Hippocampal formation (tissue), 2 donors: ENCODE measurements at places on chromosomes 11 and 22.
A peak's percentile ranks its signal among the peaks of the same experiment; 100 is the strongest.

DNA sequence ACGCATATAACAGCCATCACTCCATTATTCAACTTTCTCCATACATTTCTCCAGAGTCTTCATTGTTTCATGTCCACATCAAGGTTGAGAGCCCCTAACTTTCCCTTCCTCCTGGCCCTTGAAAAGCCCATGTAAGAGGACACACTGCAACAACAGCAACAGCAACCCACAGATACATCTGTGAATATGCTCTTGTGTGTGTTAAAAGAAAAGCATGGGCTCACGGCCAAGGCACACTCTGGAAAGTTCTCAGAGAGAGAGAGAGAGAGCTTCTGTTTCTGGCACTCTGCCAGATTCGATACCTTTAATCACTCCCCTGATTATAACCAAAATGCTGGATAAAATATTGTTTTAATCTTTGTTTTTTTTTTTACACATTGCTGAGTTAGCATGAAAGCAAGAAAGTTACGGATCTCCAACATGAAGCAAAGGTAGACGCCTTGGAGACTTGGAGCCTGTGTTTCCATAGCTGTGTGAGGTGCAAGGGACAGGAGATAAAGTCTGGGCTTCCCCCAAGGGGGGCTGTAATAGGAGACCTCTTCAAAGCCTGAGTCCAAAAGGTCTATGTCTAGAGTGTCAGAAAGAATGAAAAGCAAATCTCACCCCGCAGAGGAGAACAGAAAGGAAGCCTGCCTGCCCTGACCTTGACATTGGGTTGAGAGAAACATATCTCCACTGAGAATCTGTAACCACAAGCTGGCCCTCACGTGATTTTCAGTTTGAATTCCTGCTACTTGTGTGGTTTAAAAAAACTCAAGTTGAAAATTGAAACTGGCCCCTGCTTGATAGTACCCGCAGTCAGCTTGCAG lies 33.7 kb upstream of the MPPED1 start:
- DNase-seq = no peak

GRCh38 chr22:21642584-21643448 lies 714 bp downstream of the SDF2L1 start:
- peak; percentile 14 for DNase-seq

DNA sequence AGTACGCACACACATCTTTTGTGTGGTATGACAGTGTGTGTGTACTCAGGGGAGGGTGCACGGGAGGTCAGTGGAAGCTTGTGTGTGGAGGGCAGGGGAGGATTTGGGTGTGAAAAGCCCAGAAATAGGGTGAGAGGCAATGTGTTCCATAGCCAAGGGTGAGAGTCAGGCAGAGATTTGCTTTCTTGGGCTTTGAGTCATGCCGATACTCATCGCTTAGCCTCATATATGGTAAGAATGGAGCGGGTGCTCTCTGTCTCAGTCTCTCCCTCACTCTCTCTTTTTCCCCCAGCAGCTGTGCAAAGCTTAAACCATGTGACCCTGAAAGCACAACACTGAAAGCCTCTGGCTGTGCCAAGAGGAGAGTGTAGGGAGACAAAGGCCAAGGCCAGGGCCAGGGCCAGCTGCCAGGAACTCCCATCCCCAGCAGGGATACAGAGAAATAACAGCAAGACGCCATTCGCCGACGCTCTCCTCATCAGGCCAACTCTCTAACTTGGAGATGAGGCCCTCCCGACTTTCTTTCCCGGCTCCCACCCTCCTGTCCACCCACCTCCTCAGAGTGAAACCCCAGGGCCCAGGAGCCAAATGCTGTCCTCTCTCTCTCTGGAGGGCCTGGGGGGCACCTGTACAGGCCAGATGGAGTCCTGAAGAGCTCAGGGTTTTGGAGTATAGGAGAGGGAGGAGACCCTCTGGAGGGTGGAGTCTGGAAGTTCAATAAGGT lies 20.3 kb upstream of the MICAL3 start:
- DNase-seq = peak; percentile 91

DNA sequence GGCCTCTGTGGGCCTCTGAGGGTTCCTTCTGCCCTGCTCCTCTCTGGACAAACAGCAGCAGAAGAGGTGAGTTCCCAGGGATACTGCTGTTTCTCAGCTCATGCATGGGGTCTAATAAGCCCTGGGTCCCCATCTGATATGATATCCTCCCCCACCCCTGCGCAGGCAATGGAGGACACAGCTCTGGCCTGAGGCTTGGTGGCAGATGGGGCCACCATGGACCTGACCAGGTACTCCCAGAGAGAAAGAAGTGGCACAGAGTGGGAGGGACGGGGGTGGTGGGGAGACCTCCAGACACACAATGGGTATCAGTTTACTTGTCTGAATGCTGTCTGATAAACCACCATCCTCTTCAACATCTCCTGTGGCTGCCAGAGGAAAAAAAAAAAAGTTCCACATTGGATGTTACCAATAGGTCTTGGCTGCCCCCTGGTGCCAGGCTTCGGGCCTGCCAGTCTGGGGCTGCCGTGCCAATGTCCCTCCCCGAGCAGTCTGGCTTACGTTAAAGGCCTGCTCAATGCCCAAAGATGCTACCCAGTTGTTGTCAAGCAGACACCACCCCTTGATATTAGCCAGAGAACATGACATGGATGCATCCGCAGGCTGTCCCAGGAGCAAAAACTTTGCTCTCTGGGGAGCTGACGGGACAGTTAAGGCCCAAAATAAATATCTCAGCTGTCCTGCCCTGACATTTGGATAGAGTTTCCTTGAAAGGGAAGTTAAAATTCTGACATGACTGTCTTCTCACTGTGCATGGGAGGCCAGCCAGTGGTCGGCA lies 27.9 kb upstream of the ABCC8 start:
- DNase-seq = peak; percentile 78

DNA sequence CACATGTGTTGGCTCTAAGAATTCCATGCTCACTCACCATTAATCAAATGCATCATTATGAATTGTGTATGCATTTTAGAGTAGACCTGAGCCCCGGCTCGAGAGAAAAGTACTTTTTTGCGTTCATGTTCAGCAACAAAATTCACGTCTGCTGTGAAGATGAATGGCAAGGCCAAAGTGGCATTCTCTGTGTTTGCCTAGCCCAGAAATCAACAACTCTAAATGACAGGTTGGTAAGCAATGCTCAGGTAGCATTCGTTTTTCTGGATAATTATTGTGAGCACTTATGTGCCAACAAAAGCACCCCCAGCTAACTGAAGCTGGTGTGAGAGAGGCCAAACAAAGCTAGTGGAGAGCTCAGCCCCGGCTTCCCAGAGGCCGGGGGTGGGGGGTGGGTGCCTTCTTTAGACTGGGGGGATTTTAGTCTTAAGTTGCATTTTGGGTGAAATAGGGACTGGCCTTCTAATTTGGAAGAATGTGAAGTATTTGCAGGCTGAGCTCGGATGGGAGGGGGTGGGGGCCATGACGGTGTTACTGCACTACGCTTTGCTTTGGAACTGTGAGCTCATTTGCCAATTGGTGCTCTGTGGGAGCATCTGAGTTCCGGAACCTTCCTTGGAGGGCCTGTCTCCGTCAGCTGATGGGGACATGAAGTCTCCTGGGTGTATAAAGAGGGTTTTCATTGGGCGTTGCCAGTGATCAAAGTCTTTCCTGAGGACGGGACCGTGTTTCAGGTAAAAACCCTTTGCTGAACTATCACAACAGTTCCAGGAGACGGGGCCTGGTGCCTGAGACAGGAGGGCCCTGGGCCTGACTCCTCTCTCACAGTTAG lies 29.0 kb upstream of the ALX4 start:
- DNase-seq = no peak

GRCh38 chr11:12845163-12845562 lies 164.0 kb upstream of the RASSF10 start:
- DNase-seq = no peak

DNA sequence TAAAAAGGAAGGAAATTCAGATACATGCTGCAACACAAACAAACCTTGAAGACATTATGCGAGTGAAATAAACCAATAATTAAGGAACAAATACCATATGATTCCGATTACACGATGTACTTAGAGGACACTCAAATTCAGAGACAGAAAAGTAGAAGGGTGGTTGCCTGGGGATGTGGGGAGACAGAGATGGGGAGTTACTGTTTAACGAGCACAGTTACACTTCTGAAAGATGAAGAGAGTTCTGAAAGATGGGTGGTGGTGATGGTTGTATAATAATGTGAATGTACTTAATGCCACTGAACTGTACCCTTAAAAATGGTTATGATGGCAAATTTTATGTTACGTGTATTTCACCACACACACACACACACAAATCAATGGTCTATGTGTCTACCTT lies 14.7 kb downstream of the ZBTB44 start:
- DNase-seq = no peak

GRCh38 chr11:3949125-3949524 lies 93.7 kb downstream of the STIM1 start:
- no peak for DNase-seq

DNA sequence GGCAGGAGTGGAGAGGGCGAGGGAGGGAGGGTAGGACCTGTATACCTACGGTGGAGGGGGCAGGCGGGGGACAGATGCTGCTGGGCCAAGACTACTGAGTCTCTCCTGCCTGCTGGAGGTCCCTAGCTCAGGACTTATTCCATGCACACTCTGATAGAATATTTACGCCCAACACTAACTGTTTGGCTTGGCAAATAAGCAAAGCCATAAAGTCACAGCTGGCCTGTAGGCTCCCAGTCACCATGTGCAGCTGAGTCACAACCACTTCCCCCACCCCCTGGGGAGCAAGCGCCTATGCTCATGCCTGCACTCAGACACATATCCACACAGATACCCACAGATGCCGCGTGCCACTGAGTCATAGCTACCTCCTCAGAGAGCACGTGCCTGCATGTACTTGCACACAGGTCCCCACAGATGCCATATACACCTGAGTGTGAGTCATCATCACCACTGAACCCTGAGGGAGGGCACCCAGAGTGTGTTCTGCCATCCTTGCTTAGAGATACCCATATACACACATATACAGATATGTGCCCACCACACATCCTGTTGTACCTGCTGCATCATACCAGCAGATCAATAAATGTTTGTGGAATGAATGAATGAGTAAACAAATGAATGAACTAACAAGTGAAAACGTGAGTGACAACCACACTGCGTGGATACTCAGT lies 95.8 kb downstream of the SWAP70 start:
- no peak for DNase-seq

- DNase-seq = no peak
Measured at GRCh38 chr11:70627219-70627618, 228.9 kb downstream of the CTTN start.

GRCh38 chr11:8566613-8567210 lies 27.3 kb downstream of the STK33 start:
- peak; percentile 31 for DNase-seq

- no peak for DNase-seq
Measured at GRCh38 chr11:61728940-61729219, 23.6 kb upstream of the MYRF start.

DNA sequence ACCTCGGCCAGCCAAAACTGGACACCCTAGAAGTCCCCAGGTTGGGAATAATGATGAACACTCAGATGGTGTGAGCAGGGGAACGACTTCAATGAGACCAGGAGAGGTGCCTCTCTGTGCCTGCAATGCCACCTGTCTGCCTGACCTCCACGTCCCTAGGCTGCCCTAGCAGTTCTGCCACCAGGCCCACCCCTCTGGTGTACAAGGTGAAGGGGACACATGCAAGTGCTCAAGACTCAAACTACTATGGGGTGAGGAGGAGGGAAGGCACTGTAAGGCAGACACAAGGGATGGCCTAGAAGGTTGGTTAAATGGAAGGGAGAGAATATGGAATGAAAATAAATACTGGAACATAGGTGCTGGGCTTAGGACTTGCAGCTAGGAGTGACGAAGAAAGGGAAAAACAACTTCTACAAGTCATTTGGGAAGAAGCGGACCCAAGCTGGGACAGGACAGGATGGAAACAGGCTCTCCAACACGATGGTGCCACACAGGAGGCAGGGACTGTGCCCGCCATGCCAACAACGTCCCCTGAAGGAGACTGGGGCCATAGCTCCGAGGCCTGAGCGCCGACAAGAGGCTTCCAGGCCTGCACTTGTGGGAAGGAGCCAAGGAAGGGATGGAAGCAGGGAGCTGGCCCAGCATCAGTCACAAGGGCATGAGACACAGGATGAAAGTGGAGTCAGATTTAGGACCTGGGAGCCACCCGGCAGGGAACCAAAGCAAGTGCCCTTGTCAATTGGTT lies 18.5 kb downstream of the SERPIND1 start:
- DNase-seq = no peak

GRCh38 chr11:59183771-59184170 lies 11.8 kb downstream of the DTX4 start:
- DNase-seq = no peak

- no peak for DNase-seq
Measured at GRCh38 chr11:23336961-23337360, 476.7 kb upstream of the CCDC179 start.

DNA sequence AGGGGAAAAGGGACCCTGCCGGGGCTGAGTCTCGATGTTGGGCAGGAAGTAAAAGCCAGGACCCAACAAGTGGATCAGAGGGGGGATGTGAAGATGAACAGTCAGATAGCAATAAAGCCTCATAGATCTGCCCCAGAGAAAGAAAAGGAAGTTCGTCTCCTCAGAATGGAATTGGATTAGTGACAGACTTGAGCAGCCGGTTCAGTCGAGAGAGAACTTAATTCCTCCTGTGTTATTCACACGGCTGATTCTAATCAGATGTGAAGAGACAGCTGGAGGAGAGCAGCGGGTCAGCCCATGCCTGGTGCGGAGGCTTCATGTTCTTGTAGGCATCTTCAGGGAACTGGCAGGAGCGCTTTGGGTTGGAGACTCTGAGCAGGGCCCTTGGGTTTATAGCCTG lies 29.3 kb upstream of the CABP7 start:
- DNase-seq = no peak

- DNase-seq = no peak
Measured at GRCh38 chr11:99370549-99371216, 349.9 kb downstream of the CNTN5 start.

DNA sequence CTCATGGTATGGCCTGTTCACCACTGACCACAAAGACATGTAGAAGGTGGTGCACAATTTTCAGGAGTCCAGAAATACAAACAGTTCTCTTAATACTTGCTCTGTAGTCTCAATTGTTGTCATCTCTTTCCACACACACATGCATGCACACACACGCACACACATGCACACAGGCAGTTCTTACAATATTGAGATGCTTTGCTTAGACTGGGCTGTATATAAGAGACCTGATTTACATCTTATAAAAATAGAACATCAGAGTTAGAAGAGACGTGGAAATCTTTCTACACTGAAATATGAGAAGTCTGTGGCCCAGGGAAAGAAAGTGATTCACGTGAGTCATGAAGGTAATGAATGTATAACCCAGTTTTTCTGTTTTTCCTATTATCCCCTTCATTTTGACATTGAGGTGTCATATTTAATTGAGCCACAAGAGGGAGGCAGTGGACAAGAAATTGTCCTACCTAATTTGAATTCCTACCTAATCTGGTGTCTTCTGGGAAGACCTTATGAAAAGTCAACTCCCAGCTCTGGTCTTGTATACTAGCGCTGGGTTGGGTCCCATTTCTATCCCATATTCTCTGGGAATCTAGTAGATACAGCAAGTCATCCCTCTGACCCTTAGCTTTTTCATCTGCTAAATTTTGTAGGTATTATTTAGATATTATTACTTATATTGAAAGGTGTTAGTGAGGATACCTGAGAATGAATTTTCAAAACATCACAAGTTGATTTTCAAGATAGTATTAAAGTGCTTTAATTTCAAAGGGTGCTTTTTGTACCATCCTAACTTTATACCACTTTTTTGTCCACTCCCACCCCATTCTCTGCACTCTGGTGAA lies 14.9 kb upstream of the MS4A4A start:
- peak; percentile 4 for DNase-seq

GRCh38 chr22:26170795-26171580 lies 1.7 kb downstream of the SEZ6L start:
- DNase-seq = peak; percentile 32
